Stimulated activated naive B cell treated with anti-CD40 and anti-IgM and Interleukin-4, amounts not matched to agents 10 μg/mL and 1 μg/mL and 100 μg/mL, for 72 hours (primary cell): ENCODE measurements at places on chromosomes 5 and 9.

GRCh38 chr5:79035237-79035636 is 34.2 kb downstream of the DMGDH start:
- DNase-seq, result no peak

DNA sequence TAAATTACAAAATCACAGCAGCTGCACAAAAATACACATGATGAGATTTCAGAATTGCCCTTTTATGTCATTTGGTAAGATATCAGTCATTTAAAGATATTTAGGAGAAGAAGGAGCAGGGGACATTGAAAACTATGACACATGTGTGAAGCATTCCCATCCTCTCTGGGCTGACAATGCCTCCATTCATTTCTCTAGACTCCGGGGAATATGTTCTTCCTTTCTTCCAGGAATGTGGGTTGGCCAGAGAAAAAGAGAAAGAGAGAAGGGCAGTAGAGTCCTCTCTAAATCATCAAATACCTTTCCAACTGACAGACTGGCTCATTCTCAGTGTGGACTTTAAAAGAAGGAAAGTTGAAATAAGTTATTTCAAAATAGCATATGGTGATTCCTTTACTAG is 205.6 kb upstream of the ADAMTSL1 start:
- no peak for DNase-seq

DNA sequence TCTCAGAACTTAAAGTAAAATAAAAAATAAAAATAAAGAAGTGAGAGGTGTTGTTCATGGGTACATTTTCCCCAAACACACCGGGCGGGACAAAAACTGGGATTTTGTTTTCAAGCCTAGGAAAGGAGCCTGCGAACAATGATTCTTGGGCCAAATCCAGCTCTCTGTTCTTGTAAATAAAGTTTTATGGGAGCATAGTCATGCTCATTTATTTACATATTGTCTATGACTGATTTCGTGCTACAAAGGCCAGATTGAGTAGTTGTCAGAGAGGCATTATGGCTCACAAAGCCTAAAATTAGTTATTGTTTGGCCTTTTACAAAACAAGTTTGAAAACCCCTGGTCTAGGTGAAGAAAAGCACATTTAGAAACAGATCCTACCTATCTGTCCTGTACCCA is 821.0 kb upstream of the GRAMD2B start:
- DNase-seq, result no peak

DNA sequence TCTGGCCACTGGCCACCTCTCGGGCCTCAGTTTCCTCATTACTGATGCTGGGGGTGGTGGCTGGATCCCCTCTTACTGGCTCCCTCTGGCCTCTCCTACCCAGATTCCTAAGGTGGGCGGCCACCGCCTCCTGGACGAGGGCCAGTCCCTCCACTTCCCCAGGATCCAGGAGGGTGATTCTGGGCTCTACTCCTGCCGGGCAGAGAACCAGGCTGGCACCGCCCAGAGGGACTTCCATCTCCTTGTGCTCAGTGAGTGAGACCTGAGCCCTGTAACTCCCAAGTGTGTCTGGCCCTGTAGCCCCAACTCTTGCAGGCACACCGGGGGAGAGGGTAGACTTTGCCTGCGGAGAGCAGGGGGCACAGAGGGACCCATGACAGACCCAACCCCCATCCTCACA is 83.3 kb downstream of the HMCN2 start:
- DNase-seq, result no peak

- no peak for DNase-seq
These were observed 21.5 kb upstream of the GPBP1 start for GRCh38 chr5:57152316-57152715.

DNA sequence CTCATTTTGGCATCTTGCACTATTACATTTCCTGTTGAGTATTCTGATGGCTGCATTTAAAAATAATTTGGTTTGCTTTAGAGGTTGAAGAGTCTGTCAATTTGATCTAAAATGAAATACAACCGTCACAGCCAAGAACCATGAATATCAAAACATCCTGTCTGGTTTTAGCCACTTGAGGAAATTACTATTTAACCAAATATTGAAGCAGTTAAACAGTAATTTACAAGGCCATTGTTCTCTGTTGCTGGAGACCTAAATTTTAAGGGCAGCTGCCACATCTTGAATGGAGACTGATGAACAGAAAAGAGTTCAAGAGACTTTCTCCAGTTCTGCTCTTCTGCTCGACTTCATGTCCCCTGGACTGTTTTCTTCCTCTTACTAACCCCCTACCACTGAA is 549.4 kb downstream of the LRRC70 start:
- no peak for DNase-seq

GRCh38 chr5:82613891-82614290 is 335.7 kb upstream of the RPS23 start:
- DNase-seq, result no peak

GRCh38 chr9:2291980-2292704 is 277.0 kb downstream of the SMARCA2 start:
- DNase-seq, result no peak

- DNase-seq, result no peak
These were observed 47.0 kb downstream of the CCDC125 start for GRCh38 chr5:69285448-69286116.

DNA sequence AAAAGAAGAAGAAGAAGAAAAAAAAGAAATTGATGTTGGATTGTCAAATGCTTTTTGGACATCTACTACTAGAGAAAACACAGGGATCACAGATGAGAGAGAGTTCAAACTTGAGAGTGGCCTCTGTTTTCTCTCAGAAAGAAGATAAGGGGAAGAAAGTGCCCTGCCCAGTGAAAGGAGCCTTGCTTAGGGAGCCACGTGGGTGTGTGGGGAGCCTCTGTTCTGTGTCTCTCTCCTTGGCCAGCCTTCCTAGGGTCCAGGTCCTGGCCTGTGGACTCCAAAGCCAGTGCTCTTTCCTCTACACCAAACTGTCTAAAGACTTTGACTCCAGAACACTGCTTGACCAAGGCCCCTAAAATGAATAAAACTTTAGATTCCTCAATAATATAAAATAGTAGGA is 22.0 kb upstream of the COL15A1 start:
- no peak for DNase-seq

- no peak for DNase-seq
These were observed 57.7 kb downstream of the PDE6A start for GRCh38 chr5:149886692-149887470.

DNA sequence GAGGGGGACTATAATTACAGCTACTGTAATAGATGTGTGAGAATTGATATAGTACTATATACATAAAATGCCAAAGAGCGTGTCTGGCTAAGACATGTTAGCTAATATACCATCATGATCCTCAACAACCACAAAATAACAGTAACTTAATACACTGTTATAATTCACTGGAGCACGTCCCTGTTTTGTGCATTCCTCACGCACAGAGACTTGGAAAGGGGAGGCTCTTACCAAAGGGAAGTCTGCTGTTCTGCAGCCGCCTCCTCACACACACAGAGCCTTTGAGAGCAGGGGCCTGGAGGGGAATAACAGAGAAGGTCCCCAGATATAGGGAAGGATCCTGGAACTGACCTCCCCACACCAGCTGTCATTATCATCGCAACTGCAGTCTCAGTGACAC is 97.3 kb downstream of the ANKRD18A start:
- no peak for DNase-seq

- no peak for DNase-seq
These were observed 16.6 kb downstream of the SPTLC1 start for GRCh38 chr9:92098638-92099037.

DNA sequence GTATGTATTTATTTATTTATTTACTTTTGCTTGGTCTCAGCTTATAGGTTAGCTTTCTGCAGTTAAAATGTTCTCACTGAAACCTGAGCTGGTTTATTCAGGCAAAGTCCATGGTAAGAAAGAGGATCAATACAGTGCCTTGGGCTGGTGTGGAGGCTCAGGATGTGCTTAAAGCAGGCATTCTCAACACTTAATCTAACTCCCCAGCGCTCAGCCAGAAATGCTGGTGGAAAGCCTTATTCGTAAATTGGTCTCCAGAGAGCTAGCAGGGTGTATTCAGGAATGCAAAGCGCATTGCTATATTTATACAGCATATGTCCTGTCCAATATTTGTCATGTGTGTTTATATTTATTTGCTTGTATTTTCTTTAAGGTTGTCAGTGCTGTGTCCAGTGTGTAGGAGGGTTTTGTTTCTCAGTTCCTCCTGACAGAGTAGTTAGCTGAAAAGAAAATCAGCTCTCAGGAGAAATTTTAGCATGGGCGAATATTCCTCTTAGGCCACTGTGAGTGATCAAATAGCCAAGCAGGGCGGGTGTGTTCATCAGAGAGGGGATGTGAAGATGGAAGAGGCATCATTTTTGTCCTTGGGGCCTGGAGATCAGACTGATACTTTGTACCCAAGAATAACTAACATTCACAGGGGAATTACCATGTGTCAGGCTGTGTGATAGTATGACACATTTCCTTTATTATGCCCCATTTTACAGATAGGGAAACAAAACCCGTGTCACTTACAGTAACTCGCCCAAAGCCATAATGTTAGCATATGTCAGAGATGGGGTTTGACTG is 65.8 kb downstream of the DOCK2 start:
- peak; percentile 14 for DNase-seq

DNA sequence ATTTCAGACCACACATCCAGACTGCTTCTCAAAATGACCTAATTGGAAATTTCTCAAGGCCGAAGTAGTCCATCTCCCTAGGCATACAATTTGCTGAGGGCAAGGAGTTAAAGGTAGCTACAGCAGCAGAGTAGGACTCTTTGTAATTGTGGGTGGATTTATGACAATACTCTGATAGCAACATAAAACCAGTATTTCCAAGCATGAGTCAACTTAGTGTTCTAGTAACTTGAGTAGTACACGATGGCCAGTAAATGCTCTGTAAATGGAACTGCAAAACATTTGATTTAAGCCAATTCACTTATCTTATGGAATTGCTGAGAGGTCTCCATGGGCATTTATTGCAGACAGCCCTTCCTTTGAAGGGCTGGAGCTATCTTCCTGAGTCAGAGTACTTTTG is 352.2 kb downstream of the PLK2 start:
- no peak for DNase-seq
